ENCODE measurements at places on chromosomes 5 and 9. TPM values are rescaled to one million over a fixed set of nuclear protein-coding genes. Genes with fewer than 3 reads are reported as not detected.

ACOT12 gene
- not detected for total RNA-seq

CATSPER3 gene
- 0.44 TPM for total RNA-seq

BAAT gene
- 0.17 TPM for total RNA-seq

RASGRF2 gene
- 17.6 TPM for total RNA-seq

TRAF2 gene
- total RNA-seq: 61.3 TPM

ADGRV1 gene
- 74.5 TPM for total RNA-seq

PDE6A gene
- total RNA-seq: not detected

SLC25A2 gene
- 0.24 TPM for total RNA-seq

LCN12 gene
- total RNA-seq: 4.7 TPM

- no peak for DNase-seq
Measured at GRCh38 chr9:104776797-104777196, 12.9 kb downstream of the NIPSNAP3B start.

GRCh38 chr5:115575167-115576070, 26.9 kb downstream of the TICAM2 start:
- no peak for DNase-seq

- peak; percentile 34 for DNase-seq
Measured at GRCh38 chr5:956941-957747, 51.5 kb upstream of the NKD2 start.

- DNase-seq: no peak
Measured at GRCh38 chr9:90848866-90849265, 47.2 kb downstream of the SYK start.

- DNase-seq: no peak
Measured at GRCh38 chr5:145585443-145586148, 249.5 kb downstream of the PRELID2 start.

DNA sequence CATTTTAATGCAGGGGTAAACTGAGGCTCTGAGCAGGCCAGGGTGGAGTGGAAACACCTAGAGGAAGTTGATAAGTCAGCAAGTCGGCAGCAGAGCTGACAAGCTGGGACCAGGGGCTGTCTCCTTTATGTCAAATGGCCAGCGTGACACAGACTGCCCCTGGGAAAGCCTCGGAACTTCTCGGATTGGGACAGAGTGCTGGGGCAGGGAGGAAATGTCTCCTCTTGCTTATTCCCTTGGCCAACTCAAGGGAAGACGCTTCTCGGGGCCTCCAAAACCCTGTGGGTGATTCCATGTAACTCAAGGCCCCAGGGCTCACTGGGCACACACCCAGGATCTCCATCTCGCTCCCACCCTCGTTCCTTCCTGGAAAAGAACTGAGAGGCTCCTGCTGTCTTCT, 25.4 kb upstream of the ANXA6 start:
- no peak for DNase-seq

DNA sequence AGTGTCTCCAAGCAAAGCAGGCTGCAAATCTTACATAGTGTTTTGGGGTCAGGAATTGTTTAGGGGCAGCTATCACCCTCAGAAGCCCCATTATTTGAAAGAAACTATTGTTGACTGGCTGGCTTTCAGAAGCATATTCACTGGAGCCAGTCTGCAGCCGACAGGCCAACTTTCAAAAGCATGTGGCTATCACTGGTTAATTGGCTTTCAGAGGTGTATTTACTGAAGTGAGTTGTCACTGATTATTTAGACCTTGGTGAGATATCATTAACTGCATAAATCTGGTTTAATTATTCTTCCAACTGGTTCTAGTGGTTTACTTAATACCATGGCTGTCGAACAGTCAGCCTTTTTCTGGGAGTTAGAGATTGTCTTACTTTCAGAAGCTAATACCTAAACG, 247.0 kb downstream of the CWC27 start:
- no peak for DNase-seq

GRCh38 chr9:70553707-70554673, 139.5 kb upstream of the KLF9 start:
- peak; percentile 18 for DNase-seq

- no peak for DNase-seq
Measured at GRCh38 chr5:124796495-124796894, 50.1 kb upstream of the ZNF608 start.

- DNase-seq: no peak
Measured at GRCh38 chr9:94303321-94303720, 25.1 kb downstream of the NUTM2F start.

- no peak for DNase-seq
Measured at GRCh38 chr5:172164769-172165212, 23.2 kb downstream of the STK10 start.

DNA sequence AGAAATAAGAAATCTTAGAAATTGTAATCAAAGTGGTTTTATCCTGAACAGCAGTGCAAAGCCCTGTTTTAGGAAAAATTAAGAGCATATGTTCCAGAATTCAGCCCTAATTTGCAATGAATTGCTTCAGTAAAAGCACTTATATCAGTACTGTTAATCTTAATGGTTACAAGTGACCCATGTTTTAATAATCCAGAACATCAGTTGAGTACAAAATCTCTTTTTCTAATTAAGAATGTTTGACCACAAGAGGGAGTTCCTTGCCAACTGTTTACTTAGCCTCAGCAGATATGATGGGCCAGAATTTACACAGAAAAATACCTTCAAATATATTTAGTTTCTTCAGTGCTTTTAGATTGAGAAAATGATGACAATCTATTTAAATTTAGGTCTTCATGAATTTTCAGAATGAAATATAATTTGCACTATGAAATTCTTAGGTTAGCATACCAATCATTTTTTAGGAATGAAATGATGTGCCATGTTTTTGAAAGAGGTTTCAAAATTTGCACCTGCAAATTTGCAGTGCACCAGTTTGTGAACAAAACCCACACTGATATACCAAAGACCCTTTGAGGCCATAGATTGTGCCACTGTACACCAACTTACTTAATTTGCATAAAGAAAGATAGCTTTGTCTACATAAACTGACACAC, 926.3 kb upstream of the ARRDC3 start:
- DNase-seq: no peak

DNA sequence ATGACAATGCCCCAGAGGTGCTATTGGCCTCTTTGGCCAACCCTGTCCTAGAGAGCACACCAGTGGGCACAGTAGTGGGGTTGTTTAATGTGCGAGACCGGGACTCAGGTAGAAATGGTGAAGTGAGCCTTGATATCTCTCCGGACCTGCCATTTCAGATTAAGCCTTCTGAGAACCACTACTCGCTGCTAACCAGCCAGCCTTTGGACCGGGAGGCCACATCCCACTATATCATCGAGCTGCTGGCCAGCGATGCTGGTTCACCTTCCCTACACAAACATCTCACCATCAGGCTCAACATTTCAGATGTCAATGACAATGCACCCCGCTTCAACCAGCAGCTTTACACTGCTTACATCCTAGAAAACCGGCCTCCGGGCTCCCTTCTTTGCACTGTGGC, 1.4 kb downstream of the PCDHGC5 start:
- no peak for DNase-seq

- no peak for DNase-seq
Measured at GRCh38 chr5:135995976-135996375, 32.8 kb upstream of the TGFBI start.

- DNase-seq: no peak
Measured at GRCh38 chr5:145981589-145982571, 45.5 kb downstream of the SH3RF2 start.

DNA sequence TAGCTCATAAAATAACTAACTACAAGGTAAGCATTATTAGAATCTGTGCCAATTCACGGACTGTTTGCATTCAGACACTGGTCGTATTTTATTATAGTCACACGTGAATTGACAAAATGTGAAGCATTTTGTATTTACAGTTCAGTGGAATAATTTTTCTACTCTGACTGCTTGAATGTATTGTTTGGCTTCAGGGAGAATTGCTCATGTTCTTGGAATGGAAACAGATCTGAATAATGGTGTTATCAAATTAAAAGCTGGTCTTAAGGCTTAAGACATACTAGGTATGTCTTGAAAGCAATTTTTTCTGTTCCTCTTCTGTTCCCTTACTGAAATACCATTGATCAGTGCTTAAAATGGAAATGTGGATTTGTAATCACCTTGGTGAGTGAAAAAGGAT, 543.7 kb upstream of the TLE4 start:
- no peak for DNase-seq

DNA sequence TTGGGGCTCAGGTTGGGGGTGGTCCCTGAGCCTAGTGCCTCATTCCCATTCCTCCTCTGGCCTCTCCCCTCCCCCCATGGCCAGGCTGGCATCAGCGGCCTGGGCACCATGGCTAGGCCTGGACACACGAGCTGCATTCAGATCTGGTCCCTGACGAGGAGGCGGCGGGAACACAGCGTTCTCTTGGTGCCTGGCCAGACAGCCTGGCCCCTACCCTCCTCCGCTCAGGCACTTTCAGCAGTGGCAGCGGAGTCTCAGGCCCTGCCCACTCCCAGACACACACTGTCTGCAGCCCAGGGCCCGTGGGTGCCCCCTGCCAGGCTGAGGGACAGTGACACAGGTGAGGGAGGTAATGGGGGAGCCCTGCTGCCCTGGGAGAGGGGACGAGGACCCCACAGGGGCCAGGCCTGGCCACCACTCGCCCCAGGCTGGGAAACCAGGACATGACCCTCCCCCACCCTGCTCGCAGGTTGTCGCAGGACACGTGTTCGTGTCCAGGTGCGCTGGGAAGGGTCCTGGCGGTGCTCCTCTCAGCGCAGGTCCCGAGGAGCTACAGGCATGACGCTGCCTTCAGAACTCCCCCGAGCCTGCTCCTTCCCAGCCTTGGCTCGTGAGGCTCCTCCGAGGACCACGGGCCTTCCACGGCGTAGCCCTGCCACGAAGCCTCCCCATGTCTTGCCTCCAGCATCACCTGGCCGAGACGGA, 19.9 kb upstream of the UBAC1 start:
- no peak for DNase-seq

GRCh38 chr5:35319333-35320002, 89.2 kb upstream of the PRLR start:
- no peak for DNase-seq

DNA sequence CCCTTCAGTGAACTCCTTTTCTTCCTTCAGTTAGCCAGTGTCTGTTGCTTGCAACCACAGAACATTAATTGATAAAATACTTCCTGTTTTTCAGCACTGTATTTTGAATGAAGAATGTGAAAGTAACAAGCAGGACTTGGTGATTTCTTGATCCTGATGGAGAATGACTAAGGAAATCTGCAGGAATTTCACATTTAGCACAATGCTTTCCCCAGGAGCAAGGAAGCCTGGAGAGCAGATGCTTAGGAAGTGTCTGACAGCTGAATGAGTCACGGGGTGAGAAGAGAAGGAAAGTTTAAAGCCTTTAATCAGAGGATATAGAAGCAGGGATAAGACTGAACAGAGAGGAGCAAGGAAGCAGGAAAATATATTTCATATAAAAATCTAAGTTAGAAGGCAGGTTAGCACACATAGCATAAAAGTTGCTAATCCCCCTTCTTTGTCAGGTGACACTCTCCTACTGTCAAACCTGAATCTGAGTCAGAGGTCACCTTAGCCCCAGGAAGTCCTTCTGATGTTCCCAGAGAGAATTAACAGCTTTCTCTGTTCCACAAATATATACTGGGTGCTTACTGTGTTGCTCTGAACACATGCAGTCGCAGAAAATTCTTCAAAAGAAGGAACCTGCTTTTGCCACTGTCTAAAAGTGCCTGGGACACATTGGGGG, 59.7 kb downstream of the GNA14 start:
- no peak for DNase-seq

DNA sequence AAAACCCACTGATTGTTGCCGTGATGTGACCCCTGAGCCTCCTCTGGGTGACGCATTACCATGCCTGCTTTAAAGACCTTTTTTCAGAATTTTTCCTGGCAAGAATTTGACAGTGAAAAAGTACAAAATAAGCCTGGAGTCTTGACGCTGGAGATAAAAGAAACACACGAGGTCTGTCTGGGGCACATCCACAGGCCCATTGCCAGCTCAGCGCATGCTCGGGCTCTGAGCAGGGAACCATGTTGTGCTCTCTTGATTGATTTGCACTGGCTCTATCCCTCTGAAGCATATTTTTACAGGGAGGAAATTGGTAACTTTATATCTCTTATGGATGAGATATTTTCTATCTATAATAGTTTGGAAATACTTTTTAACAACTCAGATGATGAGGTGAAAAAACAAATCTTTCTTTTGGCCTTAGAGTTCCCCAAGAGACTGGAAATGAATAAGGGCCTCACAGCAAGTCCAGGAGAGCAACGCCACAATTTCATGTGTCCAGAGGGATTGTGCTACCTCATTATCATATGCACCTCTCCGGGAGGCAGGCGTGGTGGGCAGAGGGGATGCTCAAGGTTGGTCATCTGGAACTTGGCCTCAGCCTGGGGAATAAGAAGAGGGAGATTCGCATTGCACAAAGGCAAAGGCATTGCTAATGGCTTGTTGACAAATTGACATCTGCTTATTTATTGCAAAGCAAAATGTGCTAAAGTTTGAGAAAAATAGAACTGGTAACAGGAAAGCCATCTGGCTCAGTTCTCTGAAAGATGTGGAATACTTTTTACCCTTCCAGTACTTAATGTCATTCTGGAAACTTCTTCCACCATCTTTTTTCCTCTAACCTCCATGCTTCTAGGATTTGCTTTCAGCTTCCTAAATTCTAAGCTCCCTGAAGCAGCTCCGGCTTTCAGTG, 183.8 kb downstream of the PJA2 start:
- DNase-seq: no peak

DNA sequence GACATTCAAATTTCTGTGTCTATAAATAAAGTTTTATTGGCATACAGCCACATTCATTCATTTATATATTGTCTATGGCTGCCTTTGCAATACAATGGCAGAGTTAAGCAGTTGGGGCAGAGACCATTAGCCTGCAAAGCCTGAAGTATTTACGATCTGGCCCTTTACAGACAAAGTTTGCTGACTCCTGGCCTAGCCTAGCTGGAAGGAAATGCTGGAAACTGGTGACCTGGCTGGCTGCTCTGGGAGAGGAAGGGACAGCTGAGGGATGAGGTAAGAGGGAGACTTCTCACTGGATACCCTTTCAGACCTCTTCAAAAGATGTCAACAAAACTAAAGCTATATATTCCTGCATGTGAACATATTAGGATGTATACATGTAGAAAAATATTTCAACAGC, 66.0 kb upstream of the PPARGC1B start:
- no peak for DNase-seq

- DNase-seq: no peak
Measured at GRCh38 chr5:759781-760362, 24.7 kb downstream of the ZDHHC11B start.

DNA sequence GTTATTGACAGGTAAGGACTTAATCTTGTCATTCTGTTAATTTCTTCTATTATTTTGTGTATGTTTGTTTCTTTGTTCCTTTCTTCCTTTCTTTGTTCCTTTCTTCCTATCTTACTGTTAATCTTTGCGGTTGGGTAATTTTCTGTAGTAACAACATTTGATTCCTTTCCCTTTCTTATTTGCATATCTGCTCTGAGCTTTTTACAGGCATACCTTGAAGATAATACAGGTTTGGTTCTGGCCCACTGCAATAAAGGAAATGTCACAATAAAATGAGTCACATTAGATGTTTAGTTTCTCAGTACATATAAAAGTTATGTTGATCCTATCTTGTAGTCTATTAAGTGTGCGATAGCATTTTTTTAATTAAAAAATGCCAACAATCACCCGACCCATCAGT, 440.7 kb downstream of the NFIB start:
- no peak for DNase-seq

- DNase-seq: no peak
Measured at GRCh38 chr5:125750147-125750860, 672.9 kb upstream of the GRAMD2B start.
